Stomach (tissue), 19 donors: ENCODE measurements at places on chromosomes 16 and 17. TPM values are rescaled to one million over a fixed set of nuclear protein-coding genes. Genes with fewer than 3 reads are reported as not detected.

Gene ITGAL
- 7.7 TPM for total RNA-seq

GRCh38 chr17:74623693-74624093 is at the start of gene CD300E:
Gene CD300E, minus strand, starts transcription at chr17:74623738. Its CDS starts 117 bp downstream, at chr17:74623621.
- H3K36me3 ChIP-seq: no peaks in the 10 kb centered on the region
- H3K4me1 ChIP-seq: no peaks in the 10 kb centered on the region
- H3K27me3 ChIP-seq: peaks cover 4% of the 10 kb centered on the region
- no peak within 1 kb of the TSS for H3K27ac ChIP-seq
- DNase-seq: no peak

GRCh38 chr16:164827-165538 is 795 bp upstream of the HBM start:
- peak overlapping the region; percentile 35 for H3K4me3 ChIP-seq
- no peak for DNase-seq
- peaks cover 18% of the 10 kb centered on the region for H3K4me1 ChIP-seq
- H3K27ac ChIP-seq: no peak overlapping the region
- no peaks in the 10 kb centered on the region for H3K36me3 ChIP-seq

DNA sequence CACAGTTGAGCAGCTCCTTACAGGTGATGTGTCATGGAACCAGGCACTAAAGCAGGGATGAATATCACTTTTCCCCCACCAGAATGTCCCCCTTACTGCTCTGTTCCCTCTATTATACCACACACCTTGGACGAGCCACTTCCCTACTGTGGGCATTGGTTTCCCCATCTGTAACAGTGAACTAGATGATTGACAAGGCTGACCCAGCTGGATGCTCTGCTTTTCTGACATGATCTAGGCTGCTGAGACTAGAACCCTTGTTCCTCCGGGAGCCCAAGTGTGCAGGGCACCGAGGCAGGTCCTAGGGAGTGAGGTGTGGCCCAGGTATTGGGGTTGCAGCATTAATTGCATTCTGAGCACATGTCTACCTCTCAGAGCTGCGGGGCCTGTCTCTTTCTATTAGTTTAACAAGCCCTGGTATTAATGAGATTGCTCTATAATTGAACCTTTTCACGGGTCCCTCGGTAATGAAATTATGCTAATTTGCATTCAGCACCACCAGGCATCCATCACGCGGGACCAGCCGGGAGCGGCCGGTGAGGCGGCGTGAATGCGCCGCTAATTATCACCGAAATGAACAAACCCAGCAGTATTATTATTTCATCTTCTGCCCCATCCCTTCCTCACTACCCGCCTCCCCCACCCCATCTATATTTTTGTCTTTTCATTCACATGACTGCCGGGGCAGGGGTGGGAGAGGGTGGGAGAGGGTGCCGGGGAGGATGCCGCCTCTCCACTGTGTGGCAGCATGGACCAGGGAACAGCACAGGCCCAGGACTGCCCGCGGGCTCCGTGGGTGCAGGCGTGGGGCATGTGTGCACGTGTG is 121.1 kb downstream of the CYLD start:
- no peak for DNase-seq
- H3K27me3 ChIP-seq: no peaks in the 10 kb centered on the region
- no peaks in the 10 kb centered on the region for H3K4me1 ChIP-seq
- H3K36me3 ChIP-seq: no peaks in the 10 kb centered on the region
- H3K4me3 ChIP-seq: no peak overlapping the region

Gene DPEP3
- total RNA-seq: not detected

GRCh38 chr17:46044286-46044928 is 45.4 kb downstream of the STH start:
- peak; percentile 93 for DNase-seq
- H3K27me3 ChIP-seq: no peaks in the 10 kb centered on the region
- peaks cover 57% of the 10 kb centered on the region for H3K4me1 ChIP-seq
- no peak overlapping the region for H3K4me3 ChIP-seq
- H3K36me3 ChIP-seq: peaks cover 16% of the 10 kb centered on the region
